ENCODE measurements at places on chromosomes 4 and X.

DNA sequence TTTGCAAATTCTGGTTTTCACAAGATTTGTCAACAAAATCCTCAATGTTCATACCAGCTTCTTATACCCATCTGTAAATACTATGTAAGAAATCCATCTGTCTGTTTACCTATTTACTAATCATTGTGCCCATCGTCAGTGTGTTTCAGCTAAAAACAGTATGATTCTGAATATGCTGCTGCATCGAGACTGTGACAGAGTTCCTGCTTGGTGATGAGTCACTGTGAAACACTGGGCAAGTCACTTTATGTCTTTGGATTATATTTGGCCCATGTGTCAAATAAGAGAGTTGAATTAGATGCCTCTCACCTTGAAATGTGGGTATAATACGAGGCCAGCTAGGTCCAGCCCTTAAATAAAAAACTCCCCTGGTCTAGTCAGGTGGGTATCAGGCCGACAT, 79.3 kb downstream of the CBLL2 start:
- no peak for DNase-seq

DNA sequence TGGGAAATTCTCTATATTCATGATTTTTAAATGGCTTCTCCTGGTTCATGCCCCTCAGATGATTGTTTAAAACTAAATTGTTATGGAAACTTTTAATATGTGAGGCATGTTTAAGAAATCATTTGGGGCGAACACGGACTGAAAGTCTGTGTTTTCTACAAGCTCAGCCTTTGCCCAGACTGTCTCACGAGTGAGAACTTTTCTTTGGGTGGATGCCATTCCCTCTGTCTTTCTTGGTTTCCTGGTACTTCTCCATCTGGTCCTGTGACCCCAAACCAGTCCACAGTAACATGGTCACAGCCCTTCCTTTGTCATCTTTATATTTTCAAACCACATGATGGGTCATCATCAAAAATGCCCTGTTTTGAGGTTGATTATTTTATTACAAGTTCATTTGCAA, 186.6 kb upstream of the GNPDA2 start:
- no peak for DNase-seq

DNA sequence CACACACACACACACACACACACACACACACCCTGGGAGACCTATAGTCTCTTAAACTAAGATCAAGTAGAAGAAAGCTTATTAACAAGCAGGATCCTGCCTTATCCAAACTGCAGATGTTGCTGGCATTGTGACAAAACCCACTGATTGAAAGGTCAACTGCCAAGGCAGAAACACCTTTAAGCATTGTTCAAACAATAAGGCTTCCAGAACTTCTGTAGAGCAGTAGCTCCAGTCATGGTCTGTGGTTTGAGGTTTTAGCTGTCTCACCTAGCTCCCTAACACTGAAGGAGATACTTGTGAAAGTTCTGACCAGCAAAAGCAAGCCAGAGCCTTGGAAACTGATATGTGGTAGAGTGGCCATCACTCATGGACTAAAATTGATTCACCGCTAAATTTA, 59.8 kb downstream of the PTCHD1 start:
- DNase-seq, result no peak

DNA sequence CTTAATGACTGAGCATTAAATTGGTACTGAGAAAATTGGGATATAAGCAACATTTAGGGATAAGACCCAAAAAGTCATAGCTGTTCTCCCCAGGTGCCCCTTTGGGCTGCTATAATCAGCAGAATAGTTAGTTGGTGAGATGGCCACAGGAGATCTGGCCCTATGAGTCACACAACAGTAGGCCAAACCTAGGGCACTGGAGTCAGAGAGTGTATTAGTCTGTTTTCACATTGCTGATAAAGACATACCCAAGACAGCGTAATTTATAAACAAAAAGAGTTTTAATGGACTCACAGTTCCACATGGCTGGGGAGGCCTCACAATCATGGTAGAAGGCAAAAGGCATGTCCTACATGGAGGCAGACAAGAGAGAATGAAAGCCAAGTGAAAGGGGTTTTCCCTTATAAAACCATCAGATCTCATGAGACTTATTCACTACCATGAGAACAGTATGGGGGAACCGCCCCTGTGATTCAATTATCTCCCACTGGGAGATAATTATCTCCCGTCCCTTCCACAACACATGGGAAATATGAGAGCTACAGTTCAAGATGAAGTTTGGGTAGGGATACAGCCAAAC, 338.3 kb upstream of the NR3C2 start:
- no peak for DNase-seq

DNA sequence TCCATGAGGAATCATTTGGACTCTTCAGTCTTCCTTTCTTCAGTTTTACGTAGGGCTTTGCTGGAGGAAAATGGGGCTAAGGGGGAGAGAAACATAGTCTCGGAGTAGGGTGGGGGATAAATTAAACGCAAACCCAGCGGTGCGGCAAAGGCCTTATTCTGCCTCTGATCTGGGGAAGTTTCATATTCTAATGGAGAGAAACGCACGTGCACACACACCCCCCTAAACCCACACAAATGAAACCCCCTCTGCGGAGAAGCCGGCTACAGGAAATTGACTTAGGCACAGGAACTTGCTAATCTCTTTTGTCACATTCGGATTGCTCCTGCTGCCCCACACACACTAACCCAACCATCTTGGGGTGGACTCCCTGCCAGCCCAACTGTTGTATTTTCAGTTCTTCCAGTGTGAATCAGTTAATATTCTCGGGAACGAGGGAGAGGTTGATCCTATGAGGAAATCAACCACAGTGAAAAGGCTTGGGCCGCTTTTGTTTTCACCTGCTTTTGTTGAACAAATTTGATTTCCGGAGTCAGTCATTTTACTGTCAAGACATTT, at the start of gene RHOH:
RHOH (plus strand) TSS at position 308 of the 558 bp plus-strand sequence. CDS start 46,356 bp downstream, outside the sequence.
- DNase-seq, result no peak

DNA sequence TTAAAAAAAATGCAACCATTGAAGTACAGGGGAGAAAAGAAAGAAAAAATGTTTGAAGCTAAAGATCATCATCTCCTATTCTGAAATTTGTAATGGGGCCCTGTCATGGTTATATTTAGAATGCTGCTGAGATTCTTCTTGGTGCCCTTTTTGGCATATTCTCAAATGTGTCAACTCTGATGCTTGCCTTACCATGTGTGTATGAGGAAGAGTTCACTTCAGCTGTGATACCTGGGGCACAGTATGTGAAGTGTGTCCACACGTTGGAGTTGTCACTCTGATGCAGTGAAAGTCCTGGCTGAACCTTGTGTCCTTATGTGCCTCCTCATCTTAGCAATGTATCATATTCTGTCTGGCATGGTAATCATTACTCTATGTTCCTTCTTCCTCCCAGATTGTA, 377.9 kb downstream of the RAPGEF2 start:
- no peak for DNase-seq
